ENCODE measurements at places on chromosomes 12 and 14.

- DNase-seq, result no peak
Observed at GRCh38 chr12:107670999-107671643, 14.5 kb upstream of the PWP1 start.

- DNase-seq, result peak; percentile 51
Observed at GRCh38 chr12:7892186-7892980, 19.7 kb upstream of the SLC2A14 start.

GRCh38 chr12:130715150-130715997 is 725 bp downstream of the RIMBP2 start:
- no peak for DNase-seq

GRCh38 chr14:84129007-84129406 is 1400.9 kb upstream of the FLRT2 start:
- DNase-seq, result no peak

- no peak for DNase-seq
Observed at GRCh38 chr12:21459474-21459873, 22.0 kb downstream of the PYROXD1 start.

Data from fibroblast of lung (primary cell).